ENCODE measurements at places on chromosomes 6 and 20. TPM values are rescaled to one million over a fixed set of nuclear protein-coding genes. Genes with fewer than 3 reads are reported as not detected.

GRCh38 chr6:64988148-64988547 is 718.9 kb downstream of the EYS start:
- DNase-seq: no peak

- no peak for DNase-seq
Measured at GRCh38 chr6:46293641-46294316, 123.0 kb upstream of the ENPP5 start.

DNA sequence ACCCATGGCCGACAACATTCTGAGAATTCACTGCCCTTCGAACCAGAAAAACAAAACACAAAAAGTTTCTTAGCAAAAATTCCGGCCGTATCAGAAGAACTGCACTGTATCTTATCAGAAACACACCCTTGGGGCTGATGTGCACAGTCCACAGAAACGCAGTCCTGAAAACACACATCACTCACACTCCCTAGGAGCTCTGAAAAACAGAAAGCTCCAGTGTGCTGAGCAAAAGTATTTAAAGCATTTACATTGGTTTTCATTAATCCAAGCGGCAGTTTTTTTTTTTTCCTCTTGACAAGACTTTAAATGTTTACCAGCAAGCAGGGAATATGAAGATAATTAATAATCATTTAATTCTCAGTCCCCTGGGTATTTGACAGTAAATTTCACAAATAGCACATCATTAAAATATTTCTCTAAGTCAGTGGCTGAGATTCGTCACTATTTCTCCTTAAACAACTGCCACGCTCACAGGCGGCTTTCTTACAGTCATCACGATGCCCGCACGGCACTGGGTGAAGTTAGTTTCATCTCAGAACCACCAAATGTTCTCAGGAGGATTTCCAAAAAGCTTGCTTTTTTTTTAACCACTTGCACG is 13.3 kb downstream of the NFATC2 start:
- DNase-seq: no peak

Gene TINAG
- 1.9 TPM for total RNA-seq

Gene RAET1L
- total RNA-seq: not detected

Gene TDRD6
- 2.6 TPM for total RNA-seq

Measured in dorsolateral prefrontal cortex (tissue), 122 donors.